NCI-H82 (cell line): ENCODE measurements at places on chromosomes 12 and 14.

- DNase-seq, result no peak
Observed at GRCh38 chr14:31943217-31943799, 133.8 kb upstream of the ARHGAP5 start.

DNA sequence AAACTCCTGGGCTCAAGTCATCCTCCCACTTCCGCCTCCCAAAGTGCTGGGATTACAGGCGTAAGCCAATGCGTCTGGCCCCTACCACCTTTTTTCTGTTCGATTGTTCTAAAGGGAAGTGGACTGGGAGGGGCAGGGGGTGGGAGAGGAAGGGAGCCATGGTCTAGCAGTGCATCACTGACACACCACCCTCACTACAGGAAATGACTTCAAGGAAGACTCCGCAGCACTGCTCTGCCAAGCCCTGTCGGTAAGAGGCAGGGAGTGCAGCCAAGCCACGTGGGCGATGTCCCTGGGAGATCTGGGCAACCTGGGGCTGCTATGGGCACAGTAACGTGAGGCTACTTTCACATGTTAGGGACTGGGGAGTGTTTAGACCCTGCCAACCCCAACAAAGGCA is 18.0 kb downstream of the LRRC74A start:
- DNase-seq, result peak; percentile 37

- DNase-seq, result peak; percentile 28
Observed at GRCh38 chr14:88386256-88386794, 868 bp downstream of the SPATA7 start.

DNA sequence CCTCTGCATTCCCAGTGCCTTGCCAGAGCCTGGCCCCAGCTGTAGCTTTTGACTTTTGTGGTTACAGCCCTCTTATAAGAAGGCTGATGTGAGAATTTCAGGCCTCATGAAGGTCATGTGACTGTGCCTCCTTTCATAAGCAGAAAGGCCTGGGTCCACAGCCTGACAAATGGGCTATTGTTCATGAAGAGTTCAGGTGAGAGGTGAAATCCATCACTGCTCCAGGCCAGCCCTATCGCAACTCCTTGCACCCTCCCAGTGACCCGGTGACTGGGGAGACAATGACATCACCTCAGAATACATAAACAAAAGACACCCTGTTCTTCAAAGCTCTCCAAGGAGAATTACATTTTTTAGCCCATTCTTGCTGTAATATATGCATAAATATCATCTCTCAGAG is 321.5 kb downstream of the PCNX1 start:
- no peak for DNase-seq

DNA sequence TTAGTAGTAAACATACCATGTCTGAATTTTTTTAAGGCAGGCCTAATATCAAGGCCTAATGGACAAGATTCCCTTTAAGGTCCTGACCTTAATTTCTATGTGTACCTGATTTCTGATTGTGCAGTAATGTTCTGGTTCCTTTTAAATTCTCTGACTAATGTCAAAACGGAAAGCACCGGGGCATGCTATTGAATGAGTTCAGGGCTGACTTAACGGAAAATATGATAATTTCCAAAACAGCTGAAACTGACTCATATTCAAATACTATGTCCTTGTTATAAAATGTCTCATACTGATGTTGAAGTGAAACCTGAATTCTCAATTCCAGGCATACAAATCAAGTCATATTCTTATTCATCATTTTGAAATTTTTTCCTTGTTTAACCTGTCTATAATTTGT is 6.7 kb downstream of the TAS2R43 start:
- DNase-seq, result no peak
